NCI-H524 (cell line): ENCODE measurements at places on chromosomes 3 and 15.

DNA sequence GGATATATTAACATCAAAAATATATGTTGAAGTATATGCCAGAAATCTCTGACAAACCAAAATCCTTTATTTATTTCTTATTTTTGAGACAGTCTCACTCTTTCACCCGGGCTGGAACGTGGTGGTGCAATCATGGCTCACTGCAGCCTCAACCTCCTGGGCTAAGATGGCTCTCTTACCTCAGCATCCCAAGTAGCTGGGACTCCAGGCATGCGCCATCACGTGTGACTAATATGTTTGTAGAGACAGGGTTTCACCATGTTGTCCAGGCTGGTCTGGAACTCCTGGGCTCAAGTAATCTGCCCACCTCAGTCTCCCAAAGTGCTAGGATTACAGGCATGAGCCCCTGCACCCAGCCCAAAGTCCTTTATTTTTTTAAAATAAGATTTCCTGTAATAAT lies 11.9 kb downstream of the FAIM start:
- no peak for DNase-seq

DNA sequence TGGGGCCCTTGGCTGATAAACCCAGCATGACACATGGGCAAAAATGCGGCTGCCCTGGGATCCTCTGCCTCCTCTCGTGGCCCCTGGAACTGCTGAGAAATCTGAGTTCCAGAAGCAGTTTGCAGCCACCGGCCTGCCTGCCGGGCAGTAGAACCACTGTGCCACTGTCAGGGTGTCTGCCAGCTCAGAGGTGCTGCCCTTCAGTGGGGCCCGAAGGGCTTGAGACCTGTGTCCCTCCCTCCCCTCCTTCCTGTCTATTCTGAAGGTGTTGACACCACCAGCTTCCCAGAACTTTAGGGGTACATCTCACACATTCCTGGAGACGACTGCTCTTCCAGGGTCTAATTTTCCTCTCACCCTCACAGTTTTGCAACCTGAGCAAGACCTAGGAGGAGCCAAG lies 88.2 kb upstream of the POMGNT2 start:
- DNase-seq: no peak

DNA sequence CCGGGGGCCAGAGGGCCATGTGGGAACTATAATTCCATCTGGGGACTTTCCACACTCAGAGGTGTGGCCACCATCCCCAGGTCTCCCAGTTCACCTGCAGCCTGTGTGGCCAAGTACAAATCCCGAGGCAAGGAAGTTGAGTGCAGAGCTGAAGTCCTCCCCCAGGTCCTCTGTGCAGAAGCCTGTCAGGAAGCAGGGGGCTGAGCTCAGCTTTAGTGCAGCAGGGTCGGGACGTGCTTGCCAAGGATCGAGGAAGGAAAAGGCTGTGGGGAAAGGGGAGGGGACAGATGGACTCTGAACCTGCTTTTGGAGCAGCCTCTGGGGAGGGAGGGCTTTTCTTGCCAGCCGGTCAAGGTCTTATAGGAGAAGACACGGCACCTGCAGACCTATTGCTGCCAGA lies 67.7 kb downstream of the CHRNA7 start:
- DNase-seq: no peak

GRCh38 chr15:98805434-98806274 lies 157.3 kb downstream of the IGF1R start:
- DNase-seq: peak; percentile 11

DNA sequence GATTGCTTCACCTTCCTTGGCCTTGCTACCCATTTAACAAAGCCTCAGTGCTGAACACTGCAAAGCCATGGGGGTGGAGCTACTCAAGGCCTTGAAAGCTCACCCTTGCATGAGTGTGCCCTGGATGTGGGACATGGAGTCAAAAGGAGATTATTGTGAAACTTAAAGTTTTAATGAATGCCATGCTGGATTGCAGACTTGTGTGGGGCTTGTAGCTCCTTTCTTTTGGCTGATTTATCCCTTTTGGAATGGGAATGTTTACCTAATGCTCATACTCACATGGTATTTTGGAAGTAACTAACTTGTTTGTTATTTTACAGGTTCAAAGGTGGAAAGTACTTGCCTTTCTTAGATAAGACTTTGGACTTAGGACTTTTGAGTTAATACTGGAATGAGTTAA lies 538.5 kb upstream of the NECTIN3 start:
- DNase-seq: no peak

DNA sequence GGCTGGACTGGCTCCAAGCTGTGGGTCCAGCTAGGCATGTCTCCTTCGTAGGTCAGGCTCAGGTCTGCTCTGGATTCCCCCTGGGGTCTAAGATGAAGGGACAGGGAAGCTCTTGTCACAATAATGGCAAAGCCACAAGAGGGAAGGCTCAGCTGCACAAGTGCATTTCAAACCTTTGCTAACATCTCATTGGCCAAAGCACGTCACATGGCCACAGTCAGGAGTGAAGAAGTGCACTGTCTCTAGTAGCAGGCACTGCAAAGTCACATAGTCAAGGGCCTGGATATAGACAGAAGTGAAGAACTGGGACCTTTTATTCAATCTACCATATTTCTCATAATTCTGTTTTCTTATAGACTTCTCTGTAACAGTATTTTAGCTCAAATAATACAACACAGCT lies 20.1 kb downstream of the DLEC1 start:
- DNase-seq: peak; percentile 20

GRCh38 chr15:38002883-38003477 lies 68.5 kb downstream of the TMCO5A start:
- peak; percentile 65 for DNase-seq

GRCh38 chr3:161744366-161744765 lies 247.8 kb downstream of the OTOL1 start:
- no peak for DNase-seq
